ENCODE measurements at places on chromosomes 1 and 21.

GRCh38 chr1:223189525-223189902 is 46.5 kb upstream of the TLR5 start:
- no peak for DNase-seq

GRCh38 chr1:231549733-231550447 is 21.4 kb downstream of the TSNAX start:
- DNase-seq, result no peak

- DNase-seq, result no peak
These were observed 92.3 kb upstream of the NBPF6 start for GRCh38 chr1:108357802-108358201.

GRCh38 chr1:181100934-181101333 is 12.4 kb downstream of the IER5 start:
- DNase-seq, result no peak

Data from activated naive CD4-positive, alpha-beta T cell (primary cell).